ENCODE measurements at places on chromosomes 7 and 10.

GRCh38 chr10:19256331-19256730 lies 207.7 kb downstream of the MALRD1 start:
- DNase-seq = no peak

GRCh38 chr10:129323879-129324278 lies 143.2 kb upstream of the MGMT start:
- DNase-seq = no peak

DNA sequence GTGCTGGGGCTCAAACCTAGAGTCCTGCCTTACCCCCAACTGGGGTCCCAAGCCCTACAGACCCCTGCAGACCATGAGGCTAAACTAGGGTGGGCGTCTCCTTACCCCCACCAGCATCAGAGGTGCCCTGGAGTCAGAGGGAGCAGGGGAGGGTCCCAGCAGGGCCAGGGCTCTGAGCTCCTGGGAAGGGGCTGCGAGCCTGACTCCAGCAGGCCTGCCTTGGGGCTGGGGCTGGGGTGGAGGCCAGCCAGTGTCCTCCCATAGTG lies 1.3 kb downstream of the SNCG start:
- no peak for DNase-seq

- no peak for DNase-seq
Measured at GRCh38 chr7:85185424-85186082, 1.3 kb downstream of the SEMA3D start.

DNA sequence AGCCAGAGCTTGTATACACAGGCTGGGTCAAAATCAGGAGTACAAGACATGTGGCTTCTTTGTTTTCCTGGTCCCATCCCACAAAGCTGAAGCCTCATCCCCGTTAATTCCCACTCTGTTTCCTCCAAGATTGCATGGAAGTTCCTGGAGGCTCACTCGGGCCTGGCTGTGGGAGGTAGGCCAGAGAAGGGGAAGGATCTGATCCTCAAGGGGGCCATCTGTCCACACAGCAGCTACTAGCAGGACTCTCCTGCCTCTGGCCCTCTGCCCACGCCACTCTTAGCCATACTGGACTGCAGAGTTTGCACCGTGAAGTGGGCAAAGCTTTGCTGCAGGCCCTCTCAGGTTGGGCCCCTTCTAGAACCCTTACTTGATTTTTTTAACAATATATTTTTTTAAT lies 160.6 kb downstream of the FGFR2 start:
- DNase-seq = no peak

DNA sequence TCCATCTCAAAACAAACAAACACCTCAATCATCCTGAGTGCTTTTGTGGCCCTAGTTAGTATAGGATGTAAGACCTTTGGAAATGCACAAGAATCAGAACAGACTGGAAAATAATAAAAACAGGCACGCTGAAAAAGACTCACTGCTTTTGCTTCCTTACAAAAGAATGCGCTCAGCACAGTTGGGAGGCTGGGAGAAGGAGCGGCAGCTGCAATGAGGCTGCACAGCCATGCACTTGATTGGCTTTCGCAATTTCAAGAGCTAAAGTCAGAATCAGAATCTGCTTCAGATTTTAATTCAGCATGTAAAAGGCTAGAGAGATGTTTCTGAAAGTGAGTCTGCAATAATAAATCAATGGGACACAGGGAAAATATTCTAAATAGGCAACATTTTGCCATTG lies 97.2 kb downstream of the FRMD4A start:
- DNase-seq = no peak

- DNase-seq = no peak
Measured at GRCh38 chr7:66946545-66946944, 25.5 kb downstream of the TMEM248 start.

GRCh38 chr7:127782654-127783559 lies 130.9 kb downstream of the SND1 start:
- DNase-seq = no peak

- no peak for DNase-seq
Measured at GRCh38 chr7:111763221-111763801, 201.0 kb upstream of the IMMP2L start.

DNA sequence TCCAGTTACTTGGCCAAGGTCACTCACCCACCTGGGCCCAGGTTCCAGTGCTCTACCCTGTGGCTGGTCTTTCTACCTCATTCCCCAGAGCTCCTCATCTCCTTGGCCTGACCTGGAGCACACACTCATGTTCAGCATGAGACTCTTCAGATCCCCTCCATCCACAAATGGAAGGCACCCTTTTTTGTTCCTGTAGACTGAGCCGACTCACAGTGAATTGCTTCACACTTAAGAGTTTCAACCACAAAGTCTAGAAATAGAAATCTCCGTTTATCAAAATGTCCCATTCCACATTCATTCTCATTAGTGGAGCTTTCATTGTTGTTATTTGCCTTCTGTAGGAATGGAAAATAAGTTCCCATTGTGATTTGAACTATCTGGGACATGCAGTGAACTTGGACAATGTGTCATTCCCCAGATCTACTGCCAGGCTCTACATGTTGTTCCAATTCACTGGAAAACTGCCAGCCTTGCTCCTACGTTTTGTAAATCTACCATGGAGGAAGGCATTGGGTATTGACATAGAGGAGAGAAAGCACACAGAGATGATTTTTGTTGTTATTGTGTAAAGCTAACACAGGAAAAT lies 125.3 kb upstream of the CELF2 start:
- no peak for DNase-seq

DNA sequence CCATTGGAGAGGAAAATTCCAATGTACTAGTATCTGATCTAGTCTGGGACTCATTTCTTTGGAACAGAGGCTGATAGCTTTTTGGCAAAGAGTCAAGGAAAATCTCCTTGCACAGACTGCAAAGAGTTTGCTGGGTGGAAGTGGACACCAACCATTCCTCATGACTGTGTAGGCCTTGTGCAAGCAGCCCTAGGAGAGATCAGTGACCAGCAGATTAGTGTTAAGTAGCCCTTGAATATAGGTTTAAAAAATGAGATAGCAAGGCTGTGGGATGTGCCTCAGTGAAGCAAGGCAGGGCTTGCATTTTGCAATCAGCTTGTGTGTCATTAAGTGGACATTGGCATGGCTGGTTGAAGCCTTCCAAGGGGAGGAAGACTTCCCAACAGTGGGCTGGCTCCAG lies 341.6 kb downstream of the PLXNA4 start:
- no peak for DNase-seq

DNA sequence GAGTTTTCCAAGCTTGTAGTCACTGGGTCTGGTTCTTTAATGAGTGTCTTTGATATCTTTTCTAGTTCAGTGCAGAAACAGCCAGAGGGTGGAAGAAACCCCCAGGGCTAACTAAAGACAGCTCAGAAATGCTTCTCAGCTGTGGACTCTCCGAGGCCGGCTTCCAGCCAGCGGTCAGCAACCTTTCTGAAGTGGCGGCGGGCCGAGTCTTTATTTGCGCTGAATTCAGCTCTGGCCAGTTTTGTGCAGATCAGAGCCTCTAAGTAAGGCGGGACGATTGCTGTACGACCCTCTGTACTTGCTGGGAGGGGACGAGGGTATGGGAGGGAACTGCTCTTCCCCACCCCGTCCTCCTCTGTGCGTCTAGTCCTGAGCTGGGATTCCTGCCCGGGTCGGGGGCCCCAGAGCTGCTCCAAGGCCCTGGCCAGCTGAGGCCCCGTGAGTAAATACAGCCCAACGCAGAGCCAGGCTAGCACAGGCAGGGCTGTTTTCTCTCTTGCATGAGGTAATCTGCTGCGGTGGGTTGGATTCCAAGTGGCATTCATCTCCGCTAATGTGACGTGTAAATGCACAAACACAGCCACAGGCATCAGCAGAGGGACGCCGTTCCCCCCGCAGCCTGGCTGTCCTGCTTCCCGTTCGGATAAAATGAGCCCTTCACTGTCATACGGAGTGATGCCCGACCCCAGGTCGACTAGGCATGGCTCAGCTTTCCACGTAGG lies 159.8 kb downstream of the PIP4K2A start:
- DNase-seq = no peak

DNA sequence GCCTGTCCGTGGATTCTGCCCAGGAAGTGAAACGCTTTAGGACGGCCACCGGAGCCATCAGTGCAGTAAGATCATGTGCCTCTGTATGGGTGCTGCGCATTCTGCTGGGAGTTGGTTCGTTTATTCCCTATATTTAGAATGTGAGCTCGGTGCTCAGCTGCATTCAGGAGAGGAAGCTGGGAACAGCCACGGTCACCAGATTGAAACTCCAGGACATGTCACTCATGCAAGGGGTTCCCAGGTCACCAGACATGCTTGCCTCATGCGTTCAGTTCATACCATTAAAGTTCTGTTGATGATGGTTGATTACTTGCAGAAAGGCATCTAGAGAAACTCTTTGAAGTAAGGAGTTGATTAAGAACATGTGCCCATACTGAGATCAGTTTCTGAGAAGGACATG lies 78.1 kb downstream of the TRRAP start:
- no peak for DNase-seq

DNA sequence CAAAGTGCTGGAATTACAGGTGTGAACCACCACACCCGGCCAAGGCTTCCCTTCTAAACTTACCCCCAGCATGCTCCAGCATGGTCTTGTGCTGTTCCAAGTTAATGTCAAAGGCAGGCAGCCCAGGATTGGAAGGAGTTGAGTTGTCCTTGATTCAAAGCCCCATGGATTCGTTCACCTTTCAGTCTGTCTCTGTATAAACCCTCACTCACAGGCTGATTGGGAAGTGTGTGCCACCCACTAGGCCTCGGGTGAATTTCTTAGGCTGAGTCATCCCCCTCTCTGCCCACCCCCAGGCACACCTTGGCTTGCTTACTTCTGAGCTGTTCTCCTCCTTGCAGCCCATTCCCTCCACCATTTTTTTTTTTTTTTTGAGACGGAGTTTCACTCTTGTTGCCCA lies 13.3 kb upstream of the PRDX3 start:
- DNase-seq = no peak

DNA sequence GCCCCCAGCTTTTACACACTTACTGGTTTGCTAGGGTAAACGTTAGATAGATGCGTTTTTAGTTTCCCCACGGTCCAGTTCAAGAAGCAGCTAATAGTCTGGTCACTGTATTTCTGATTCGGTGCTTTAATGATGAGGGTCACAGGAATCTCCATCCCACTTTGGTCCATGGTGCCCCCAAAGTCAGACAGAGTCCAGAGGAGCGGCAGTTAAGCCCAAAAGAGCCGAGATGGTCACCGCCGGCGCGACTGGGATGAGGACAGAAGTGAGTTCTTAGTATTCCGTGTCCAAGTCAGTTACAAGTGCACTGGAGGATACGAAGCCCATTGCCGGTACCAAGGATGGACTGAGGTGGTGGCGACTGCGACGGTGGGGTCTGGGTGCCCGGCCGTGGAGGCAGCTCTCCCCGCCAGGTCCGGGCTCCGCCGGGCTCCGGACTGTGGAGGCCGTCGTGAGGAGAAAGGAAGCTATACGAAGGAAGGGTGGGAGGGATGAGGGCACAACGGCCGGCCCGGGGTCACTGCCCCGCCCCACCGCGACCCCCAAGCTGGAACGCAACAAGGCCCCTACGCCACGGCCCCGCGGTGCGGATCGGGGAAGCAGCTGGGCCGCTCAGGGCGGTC lies 663 bp downstream of the HERPUD2 start:
- DNase-seq = no peak

DNA sequence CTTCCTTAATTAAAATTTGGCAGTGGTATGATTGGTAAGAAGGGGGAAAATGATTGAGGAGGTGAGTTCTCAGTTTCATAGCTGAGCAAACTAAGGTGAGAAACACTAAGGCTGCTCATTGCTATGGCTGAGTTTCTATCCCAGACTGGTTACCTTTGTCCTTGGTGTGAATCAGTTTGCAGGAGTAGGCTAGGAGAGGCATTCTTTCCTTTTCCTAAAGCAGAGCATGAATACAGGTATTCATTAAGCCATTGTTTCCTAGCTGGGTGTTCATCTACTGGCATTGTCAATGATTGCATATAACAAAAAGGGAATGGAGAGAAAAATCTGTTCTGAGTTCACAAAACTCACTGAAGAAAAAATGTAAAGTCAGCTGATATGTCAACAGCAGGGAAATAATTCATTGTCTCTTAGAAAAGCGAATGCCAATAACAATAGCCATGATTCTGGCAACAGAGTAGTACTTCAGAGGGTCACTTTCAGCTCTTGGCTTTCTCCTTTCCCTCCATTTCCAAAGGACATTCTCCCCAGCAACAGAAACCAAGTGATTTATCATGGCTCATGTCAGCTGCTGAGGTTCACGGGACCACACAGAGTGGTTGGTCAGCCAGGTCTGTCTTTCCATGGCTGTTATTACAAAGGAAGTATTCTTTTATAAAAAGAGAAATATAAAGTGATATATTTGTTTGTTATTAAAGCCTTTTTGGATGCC lies 234.0 kb downstream of the BICC1 start:
- no peak for DNase-seq

- DNase-seq = no peak
Measured at GRCh38 chr7:46544396-46545008, 623.4 kb upstream of the IGFBP3 start.

- no peak for DNase-seq
Measured at GRCh38 chr10:116476461-116476860, 48.8 kb downstream of the PNLIPRP3 start.

DNA sequence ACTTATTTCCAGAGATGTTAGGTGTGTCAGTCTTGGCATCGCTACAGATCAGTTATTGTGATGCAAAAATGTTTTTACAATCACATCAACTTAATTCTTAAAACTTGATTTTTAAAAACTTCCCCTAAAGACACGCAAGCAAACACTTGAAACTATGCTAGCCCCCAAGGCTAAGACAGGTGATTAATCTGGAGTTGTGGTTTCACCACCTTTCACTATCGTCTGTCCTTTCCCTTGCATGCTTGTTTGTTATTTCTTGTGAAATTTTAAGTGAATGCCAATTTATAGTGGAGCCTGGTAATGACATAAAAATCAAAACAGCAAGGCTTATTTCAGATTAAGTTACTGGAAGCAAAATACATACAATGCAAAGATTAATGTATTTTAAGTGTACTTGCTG lies 70.4 kb downstream of the SLC35B4 start:
- DNase-seq = no peak

GRCh38 chr7:112765105-112765504 lies 25.1 kb downstream of the TMEM168 start:
- no peak for DNase-seq

- DNase-seq = no peak
Measured at GRCh38 chr7:55019691-55020465, 1.1 kb downstream of the EGFR start.

GRCh38 chr10:131895116-131895515 lies 5.7 kb upstream of the PPP2R2D start:
- DNase-seq = no peak

- DNase-seq = no peak
Measured at GRCh38 chr7:23787272-23787671, 77.3 kb downstream of the STK31 start.

DNA sequence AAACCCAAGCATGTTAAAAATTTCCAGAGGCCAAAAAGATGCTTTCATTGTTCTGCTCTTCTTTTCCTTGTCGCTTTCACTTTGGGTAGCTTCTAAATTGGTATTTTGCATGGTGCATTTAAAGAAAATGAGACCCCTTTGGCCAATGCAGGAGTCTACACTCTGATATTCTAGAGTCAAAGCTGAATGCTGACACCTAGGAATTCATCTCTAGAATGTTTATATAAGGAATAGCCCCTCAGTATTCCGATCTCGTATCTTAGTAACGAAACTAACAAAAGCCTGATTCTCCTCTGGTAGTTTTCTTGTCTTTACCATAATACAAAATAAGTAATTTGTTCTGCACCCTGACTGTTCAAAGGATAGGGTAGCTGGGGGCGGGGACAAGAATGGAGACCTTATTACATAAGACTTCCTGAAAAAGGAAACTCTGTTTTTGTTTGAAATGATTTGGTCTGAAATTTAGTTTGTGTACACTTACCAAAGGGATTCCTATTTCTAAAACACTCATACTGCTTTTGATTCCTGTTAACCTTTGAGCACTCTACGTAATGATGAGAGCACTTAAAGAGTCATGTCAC lies 17.1 kb downstream of the IKZF1 start:
- DNase-seq = no peak

All from activated naive CD4-positive, alpha-beta T cell (primary cell).